Activated naive CD8-positive, alpha-beta T cell treated with anti-CD3 and anti-CD28 coated beads for 36 hours (primary cell): ENCODE measurements at places on chromosomes 3 and 15.
A peak's percentile ranks its signal among the peaks of the same experiment; 100 is the strongest.

DNA sequence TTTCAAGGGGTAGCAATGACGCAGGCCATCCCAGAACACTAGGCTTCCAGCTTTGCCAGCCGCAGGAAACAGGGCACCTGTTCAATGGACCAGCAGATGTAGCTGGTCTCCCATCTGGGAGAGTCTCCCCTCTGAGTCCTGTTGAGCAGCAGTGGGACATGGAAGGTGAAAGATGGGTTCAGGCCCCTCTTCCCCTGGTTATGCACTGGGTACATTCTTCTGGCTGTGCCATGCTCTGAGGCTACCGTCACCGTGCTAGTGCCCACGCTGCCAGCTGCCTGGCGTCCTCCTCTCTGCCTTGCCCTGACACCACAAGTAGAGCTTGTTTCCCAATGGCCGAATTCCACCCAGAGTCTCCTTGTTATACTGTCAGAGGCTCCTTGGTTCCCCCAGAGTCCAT, 63.1 kb downstream of the TLE3 start:
- H3K27ac ChIP-seq = no peak overlapping the region
- no peak overlapping the region for H3K4me3 ChIP-seq
- H3K36me3 ChIP-seq = no peaks in the 10 kb centered on the region

GRCh38 chr3:69998759-69999139, 784 bp upstream of the SAMMSON start:
- peaks cover 3% of the 10 kb centered on the region for H3K27me3 ChIP-seq
- no peak for DNase-seq
- no peak overlapping the region for H3K27ac ChIP-seq

DNA sequence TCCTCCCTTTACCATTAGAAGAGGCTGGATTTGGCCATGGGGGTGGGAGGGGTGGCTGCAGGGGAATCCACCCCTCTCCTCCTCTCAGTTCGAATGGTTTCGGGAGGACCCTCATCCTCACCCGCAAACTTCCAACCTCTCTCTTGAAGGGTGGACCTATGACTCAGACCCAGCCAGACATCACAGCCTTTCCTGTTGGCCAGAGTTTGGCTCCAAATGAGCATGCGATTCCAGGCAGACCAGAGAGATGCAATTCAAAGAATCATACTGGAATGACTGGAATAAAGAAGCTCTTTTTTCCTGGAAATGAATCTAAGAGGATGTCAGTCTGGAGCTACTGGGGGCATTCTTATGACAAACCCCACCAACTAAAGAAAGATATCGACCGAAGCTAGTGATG, 516.7 kb upstream of the MDFIC2 start:
- H3K4me3 ChIP-seq = no peak overlapping the region
- H3K27ac ChIP-seq = no peak overlapping the region
- DNase-seq = no peak
- H3K36me3 ChIP-seq = no peaks in the 10 kb centered on the region
- peaks cover 16% of the 10 kb centered on the region for H3K27me3 ChIP-seq

DNA sequence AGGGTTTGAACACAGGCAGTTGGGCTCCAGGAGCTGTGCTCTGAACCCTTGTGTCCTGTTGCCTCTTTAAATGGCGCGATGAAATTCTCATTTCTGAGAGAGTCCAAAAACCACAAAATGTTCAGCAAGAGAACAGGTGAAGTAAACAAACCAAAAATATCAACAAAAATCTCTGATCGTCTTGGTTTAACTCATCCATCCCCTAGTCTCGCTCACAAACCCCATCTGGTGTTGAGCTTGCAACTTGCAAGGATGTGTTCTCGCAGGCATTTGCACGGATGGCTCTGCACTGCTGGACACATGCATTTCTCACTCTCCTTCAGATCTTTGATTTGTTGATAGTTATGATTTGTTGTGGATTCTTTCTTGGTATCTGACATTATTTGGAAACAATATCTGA, 31.1 kb downstream of the FAH start:
- peaks cover 37% of the 10 kb centered on the region for H3K36me3 ChIP-seq
- no peak overlapping the region for H3K27ac ChIP-seq
- H3K4me3 ChIP-seq = no peak overlapping the region

- DNase-seq = no peak
- no peaks in the 10 kb centered on the region for H3K36me3 ChIP-seq
- no peak overlapping the region for H3K4me3 ChIP-seq
- no peak overlapping the region for H3K27ac ChIP-seq
Observed at GRCh38 chr3:151537726-151538125, 76.9 kb upstream of the IGSF10 start.

DNA sequence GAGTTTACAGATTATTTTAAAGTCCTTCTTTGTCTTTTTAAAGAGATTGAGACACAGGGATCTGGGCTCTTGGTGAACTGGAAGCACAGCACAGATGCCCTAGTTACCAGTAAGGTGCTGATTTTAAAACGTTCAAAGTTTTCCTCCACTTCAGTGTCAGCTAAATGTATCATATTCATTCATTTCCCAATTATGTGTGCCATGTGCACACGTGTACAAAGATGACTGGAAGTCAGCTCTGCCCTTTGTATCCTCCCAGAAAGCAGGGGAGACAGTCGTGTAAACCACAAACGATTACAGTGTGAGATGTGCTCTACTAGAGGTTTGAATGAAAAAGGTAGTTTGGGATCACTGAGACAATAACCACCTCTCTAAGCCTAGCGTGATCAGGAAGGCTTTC, 730 bp downstream of the ZKSCAN7 start:
- peak overlapping the region; percentile 90 for H3K27ac ChIP-seq
- peaks cover 18% of the 10 kb centered on the region for H3K4me1 ChIP-seq
- no peaks in the 10 kb centered on the region for H3K27me3 ChIP-seq
- peaks cover 56% of the 10 kb centered on the region for H3K36me3 ChIP-seq

DNA sequence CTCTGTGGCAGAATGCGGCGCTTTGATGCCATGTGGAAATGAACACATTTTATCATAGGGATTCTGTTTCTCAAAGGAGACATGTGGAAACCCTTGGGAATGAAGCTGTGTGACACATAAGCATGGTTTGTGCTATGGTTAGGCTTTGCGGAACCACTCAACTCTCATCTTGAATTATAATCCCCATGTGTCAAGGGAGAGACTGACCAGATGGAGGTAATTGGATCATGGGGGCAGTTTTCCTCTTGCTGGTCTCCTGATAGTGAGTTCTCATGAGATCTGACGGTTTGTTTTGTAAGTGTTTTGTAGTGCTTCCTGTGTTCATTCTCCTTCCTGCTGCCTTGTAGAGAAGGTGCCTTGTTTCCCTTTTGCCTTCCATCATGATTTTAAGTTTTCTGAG, 1109.2 kb upstream of the ALCAM start:
- no peak for DNase-seq
- no peaks in the 10 kb centered on the region for H3K36me3 ChIP-seq
- H3K27ac ChIP-seq = no peak overlapping the region
- H3K4me1 ChIP-seq = no peaks in the 10 kb centered on the region

DNA sequence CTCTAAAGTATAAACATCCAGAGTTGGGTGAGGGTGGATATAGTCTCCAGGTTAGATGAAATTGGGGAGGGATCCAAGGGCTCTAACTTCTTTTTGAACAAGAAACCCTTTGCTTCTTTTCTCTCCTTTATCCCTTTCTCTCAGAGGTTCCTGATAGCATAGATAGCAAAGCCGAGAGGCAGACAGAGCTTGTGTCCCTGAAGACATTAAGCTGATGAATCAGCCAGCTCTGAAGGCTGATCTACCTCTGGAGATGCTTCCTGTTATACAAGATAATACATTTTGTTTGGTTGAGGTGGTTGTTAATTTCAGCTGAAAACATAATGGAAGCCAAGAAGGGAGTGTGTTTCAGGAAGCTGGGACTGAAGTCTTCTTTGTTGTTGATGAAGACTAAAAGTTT, 193.2 kb downstream of the PDCD6IP start:
- H3K4me3 ChIP-seq = no peak overlapping the region
- no peak for DNase-seq
- H3K36me3 ChIP-seq = no peaks in the 10 kb centered on the region
- no peak overlapping the region for H3K27ac ChIP-seq
- H3K27me3 ChIP-seq = no peaks in the 10 kb centered on the region

DNA sequence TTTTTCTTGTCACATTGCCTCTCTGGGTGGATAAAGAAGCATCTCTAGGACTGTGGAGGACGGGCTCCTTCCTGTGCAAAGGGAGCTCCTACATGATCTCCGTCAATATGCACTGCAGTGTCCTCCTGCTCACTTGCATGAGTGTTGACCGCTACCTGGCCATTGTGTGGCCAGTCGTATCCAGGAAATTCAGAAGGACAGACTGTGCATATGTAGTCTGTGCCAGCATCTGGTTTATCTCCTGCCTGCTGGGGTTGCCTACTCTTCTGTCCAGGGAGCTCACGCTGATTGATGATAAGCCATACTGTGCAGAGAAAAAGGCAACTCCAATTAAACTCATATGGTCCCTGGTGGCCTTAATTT, 478 bp downstream of the GPR15 start:
- H3K36me3 ChIP-seq = peaks cover 15% of the 10 kb centered on the region
- H3K27me3 ChIP-seq = peaks cover 6% of the 10 kb centered on the region
- no peak overlapping the region for H3K27ac ChIP-seq

- peak within 1 kb of the TSS; percentile 99 for H3K27ac ChIP-seq
- H3K27me3 ChIP-seq = no peaks in the 10 kb centered on the region
- peaks cover 2% of the 10 kb centered on the region for H3K36me3 ChIP-seq
- DNase-seq = peak; percentile 89
- peaks cover 32% of the 10 kb centered on the region for H3K4me1 ChIP-seq
- H3K4me3 ChIP-seq = peak within 1 kb of the TSS; percentile 100
Observed at GRCh38 chr3:113695786-113696645, at the start of gene USF3. Gene USF3, minus strand, starts transcription at chr3:113696642. Its CDS starts 21,764 bp downstream, at chr3:113674878.

- H3K27me3 ChIP-seq = peaks cover 9% of the 10 kb centered on the region
- H3K4me3 ChIP-seq = no peak overlapping the region
- H3K36me3 ChIP-seq = no peaks in the 10 kb centered on the region
- no peak overlapping the region for H3K27ac ChIP-seq
- H3K4me1 ChIP-seq = no peaks in the 10 kb centered on the region
Observed at GRCh38 chr3:28826840-28827239, 454.0 kb upstream of the RBMS3 start.

DNA sequence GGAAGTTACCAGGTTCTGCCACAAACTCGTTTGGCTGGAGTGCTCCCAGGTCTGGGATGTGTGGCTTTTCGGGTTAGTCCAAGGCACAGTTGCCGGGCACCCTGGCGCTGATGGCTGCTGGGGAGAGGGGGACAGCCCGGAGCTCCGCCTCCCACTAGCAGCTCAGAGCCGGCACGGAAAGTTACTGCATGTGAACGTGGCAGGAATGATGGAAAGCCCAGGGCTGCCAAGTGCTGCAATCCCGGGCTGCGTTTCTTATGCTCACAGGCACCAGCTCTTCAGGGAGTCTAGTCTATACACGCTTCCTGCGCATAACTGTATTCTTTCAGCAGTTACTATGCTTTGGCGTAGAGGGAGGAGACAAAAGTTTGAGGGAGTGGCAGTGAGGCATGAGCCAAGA, 141.8 kb upstream of the ICE2 start:
- no peak overlapping the region for H3K27ac ChIP-seq
- no peaks in the 10 kb centered on the region for H3K4me1 ChIP-seq
- no peaks in the 10 kb centered on the region for H3K27me3 ChIP-seq
- DNase-seq = no peak
- H3K36me3 ChIP-seq = no peaks in the 10 kb centered on the region
- H3K4me3 ChIP-seq = no peak overlapping the region

DNA sequence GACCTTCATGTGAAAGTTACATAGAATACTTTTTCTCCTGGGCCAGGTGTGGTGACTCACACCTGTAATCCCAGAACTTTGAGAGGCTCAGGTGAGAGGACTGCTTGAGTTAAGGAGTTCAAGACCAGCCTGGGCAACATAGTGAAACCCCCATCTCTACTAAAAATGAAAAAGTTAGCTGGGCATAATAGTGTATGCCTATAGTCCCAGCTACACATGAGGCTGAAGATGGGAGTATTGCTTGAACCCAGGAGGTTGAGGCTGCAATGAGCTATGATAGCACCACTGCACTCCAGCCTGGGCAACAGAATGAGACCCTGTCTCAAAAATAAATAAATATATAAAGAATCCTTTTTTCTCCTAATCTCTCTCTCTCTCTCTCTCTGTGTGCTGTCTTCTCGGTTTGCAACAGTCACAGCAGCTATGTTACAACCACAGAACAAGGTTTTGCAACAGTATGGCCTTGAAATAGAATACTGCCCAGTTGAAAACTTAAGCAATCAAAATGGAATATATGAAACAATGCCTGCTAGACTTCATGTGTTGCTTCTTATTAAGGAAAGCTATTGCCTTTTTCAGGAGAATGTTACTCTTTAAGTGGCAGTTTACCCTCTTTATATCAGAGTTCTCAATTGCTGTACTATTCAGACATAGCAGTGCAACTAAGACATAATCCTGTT, 12.3 kb upstream of the DENND4A start:
- peak overlapping the region; percentile 7 for H3K27ac ChIP-seq
- no peaks in the 10 kb centered on the region for H3K27me3 ChIP-seq
- peaks cover 2% of the 10 kb centered on the region for H3K36me3 ChIP-seq
- no peak for DNase-seq
- peaks cover 34% of the 10 kb centered on the region for H3K4me1 ChIP-seq
- no peak overlapping the region for H3K4me3 ChIP-seq

- peaks cover 3% of the 10 kb centered on the region for H3K36me3 ChIP-seq
- H3K4me3 ChIP-seq = no peak overlapping the region
- H3K27me3 ChIP-seq = no peaks in the 10 kb centered on the region
Observed at GRCh38 chr3:123568875-123569274, 16.0 kb downstream of the HACD2 start.

- DNase-seq = no peak
- H3K4me1 ChIP-seq = no peaks in the 10 kb centered on the region
- no peaks in the 10 kb centered on the region for H3K36me3 ChIP-seq
Observed at GRCh38 chr3:5232570-5232969, 45.1 kb downstream of the EDEM1 start.

- H3K36me3 ChIP-seq = peaks cover 26% of the 10 kb centered on the region
- H3K4me3 ChIP-seq = peak overlapping the region; percentile 55
- no peaks in the 10 kb centered on the region for H3K27me3 ChIP-seq
- H3K4me1 ChIP-seq = peaks cover 85% of the 10 kb centered on the region
- peak overlapping the region; percentile 82 for H3K27ac ChIP-seq
Observed at GRCh38 chr15:58457466-58457965, 25.7 kb downstream of the LIPC start.

GRCh38 chr3:88433568-88433967, 283.8 kb downstream of the C3orf38 start:
- H3K4me1 ChIP-seq = no peaks in the 10 kb centered on the region
- no peaks in the 10 kb centered on the region for H3K36me3 ChIP-seq
- DNase-seq = no peak
- no peaks in the 10 kb centered on the region for H3K27me3 ChIP-seq
- no peak overlapping the region for H3K27ac ChIP-seq

GRCh38 chr3:60585918-60586317, 665.3 kb downstream of the FHIT start:
- no peaks in the 10 kb centered on the region for H3K27me3 ChIP-seq
- no peak overlapping the region for H3K4me3 ChIP-seq
- H3K27ac ChIP-seq = no peak overlapping the region
- H3K36me3 ChIP-seq = peaks cover 2% of the 10 kb centered on the region

DNA sequence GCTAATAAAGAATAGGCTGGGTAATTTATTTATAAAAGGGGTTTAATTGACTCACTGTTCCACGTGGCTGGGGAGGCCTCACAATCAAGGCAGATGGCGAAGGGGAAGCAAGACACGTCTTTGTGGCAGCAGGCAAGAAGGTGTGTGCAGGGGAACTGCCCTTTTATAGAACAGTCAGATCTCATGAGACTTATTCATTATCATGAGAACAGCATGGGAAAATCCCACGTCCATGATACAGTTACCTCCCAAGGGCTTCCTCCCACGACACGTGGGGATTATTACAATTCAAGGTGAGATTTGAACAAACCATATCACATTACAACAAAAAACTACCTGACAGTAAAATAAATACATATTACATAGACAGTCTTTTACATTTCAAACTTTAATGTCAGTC, 414.9 kb downstream of the NAALADL2 start:
- no peak for DNase-seq
- no peak overlapping the region for H3K27ac ChIP-seq
- no peaks in the 10 kb centered on the region for H3K36me3 ChIP-seq
- H3K27me3 ChIP-seq = no peaks in the 10 kb centered on the region

- H3K27ac ChIP-seq = no peak overlapping the region
- no peak for DNase-seq
- peaks cover 10% of the 10 kb centered on the region for H3K36me3 ChIP-seq
- no peaks in the 10 kb centered on the region for H3K27me3 ChIP-seq
- H3K4me3 ChIP-seq = no peak overlapping the region
Observed at GRCh38 chr3:141289228-141289772, 57.7 kb downstream of the PXYLP1 start.
